Iris pigment epithelial cell (primary cell): ENCODE measurements at places on chromosomes 3 and 15.
A peak's percentile ranks its signal among the peaks of the same experiment; 100 is the strongest.

GRCh38 chr3:144866476-144866875 is 894.9 kb downstream of the DIPK2A start:
- DNase-seq, result no peak

- peak; percentile 21 for DNase-seq
Measured at GRCh38 chr15:34358367-34358766, 8.6 kb downstream of the LPCAT4 start.

DNA sequence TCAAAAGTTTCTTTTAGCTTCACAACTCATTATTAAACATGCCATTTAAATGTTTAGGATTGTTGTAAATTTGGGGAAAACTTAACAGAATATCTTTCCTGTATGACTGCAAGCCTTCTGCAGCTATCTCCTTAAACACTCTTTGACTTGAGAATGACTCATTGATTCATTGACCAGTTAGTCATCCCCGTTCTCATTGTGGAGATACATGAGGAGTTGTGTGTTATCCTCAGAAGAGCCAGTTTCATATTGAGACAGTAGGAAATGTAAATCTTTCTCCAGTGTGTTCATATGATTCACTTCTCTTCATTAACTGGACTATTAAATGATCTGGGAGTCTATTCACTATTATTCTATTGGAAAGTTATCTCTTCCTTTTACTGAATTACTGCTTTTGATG is 83.0 kb downstream of the CRYGS start:
- DNase-seq, result peak; percentile 80

DNA sequence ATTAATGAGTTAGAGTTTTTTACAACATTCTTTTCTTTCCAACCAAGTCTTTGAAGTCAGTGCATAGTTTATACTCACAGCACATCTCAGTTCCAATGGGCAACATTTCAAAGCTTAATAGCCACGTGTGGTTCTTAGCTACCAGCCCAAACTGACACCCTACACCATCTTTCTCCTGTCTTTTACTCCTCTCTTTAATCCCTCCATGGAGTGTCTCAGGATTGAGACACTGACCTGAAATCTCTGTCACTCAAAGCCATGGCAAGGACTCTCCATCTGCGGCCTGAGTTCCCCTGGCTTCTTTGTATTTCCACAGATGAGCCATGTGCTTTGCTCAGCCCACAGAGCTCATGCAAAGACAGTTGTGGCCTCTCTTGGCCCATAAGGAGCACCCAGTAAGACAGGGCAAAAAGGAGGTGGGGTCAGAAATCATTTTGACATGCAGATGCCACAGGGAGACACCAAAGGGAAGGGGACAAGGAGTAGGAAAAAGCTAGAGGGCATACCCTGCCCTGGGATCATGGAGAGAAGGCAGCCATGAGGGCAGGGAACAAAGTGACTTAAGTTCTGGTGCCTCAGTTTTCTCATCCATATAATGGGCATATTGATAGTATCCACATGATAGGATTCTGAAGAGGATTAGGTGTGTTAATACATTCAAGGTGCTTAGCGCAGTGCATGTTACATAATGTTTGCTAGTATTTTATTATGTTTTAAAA is 493.6 kb upstream of the PROK2 start:
- no peak for DNase-seq

DNA sequence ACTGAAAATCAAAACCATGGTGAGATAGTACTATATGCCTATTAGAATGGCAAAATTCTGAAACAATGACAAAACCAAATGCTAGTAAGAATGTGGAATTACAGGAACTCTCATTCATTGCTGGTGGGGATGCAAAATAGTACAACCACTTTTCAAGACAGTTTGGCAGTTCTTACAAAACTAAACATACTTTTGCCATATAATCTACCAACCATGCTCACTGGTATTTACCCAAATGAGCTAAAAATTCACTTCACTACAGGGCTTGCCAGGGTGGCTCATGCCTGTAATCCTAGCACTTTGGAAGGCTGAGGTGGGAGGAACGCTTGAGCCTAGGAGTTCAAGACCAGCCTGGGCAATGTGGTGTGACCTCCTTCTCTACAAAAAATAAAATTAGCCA is 40.0 kb downstream of the MYO9A start:
- DNase-seq, result peak; percentile 3

DNA sequence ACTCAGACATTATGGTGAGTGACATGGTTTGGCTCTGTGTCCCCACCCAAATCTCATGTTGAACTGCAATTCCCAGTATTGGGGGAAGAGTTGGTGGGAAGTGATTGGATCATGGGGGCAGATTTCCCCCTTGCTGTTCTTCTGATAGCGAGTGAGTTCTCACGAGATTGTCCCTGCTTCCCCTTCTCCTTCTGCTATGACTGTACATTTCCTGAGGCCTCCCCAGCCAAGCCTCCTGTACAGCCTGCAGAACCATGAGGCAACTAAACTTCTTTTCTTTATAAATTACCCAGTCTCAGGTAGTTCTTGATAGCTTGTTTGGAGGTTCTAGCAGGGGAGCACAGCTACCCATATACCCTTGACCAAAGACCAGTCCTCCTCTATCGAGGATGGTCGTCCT is 45.9 kb downstream of the ADAM10 start:
- DNase-seq, result no peak

- DNase-seq, result peak; percentile 41
Measured at GRCh38 chr15:89647191-89647851, 7.9 kb downstream of the KIF7 start.

DNA sequence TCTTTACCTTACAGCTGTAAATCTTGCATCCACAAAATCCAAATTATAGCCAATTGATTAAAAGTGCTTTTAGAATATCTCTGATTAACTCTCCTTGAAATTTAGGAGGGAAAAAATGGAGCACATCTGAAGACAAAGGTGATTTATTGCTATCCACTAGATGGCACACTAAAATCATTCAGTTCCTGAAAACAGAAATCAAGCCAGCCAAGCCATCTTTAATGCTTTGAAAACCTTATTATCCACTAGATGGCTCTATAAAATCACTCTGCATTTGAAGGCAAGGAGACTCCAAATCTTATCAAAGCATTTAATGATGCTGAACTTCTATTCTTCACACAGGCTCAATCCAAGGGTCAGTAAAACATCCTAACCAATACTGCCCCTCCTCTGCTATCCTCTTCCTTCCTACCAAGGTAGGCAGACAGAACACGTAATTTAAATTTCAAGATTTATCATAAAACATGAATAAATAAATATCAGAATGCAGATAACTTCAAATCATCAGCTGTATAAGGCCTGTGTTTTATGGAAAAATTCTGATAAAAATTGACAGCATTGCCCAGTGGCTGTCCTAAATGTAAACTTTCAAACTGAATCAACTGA is 48.4 kb downstream of the GOLIM4 start:
- DNase-seq, result peak; percentile 81

DNA sequence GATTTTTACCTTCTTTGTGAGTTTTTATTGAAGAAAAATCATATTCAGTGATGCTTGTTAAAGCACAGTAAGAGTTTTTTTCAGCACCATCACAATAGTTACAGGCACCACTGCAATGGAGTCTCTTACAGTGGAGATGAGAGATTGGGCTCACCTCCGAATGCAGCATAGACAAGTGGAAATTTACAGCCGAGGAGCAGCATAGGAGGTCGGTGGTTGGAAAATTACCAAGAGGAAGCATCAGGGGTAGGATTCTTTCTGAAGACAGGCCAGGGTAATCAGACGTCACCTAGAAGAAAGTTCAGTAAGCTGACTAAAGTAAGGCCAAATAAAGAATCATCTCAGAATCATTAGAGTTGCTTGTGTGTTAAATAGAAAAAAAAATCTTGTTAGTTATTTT is 491.6 kb downstream of the RBMS3 start:
- no peak for DNase-seq

- no peak for DNase-seq
Measured at GRCh38 chr3:53604232-53604631, 109.8 kb downstream of the CACNA1D start.

DNA sequence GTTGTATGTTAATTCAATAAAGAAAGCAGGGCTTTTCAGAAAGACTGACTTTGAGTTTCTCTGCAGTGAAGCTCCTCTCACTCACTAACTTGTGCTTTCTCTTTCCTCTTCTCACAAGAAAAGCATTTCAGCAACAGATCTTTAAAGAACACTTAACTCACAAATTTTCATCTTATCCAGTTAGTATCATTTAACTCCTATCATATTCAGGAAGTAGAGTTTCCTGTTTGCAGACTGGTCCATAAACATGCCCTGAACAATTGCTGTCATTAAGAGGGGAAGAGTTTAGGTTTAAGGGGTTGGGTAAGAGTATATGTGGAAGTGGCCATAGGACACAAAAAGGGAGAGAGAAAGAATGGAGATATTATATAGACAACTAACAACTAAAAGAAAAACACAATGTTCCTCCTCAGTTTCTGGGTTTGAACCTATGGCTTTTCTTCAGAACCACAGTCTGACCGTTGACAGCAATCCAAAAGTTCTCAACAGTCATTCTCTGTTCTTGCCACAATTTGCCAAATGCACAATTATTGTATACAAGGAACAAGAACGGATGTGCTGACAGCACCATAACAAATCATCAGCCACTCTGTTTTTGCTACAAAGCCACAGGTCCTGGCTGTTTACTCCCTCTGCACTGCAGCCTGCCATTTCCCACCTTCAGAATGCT is 63.9 kb downstream of the CHAC1 start:
- peak; percentile 31 for DNase-seq

- DNase-seq, result peak; percentile 98
Measured at GRCh38 chr3:124878561-124879336, 8.4 kb downstream of the ITGB5 start.

GRCh38 chr15:69080295-69081248 is 66.1 kb downstream of the NOX5 start:
- DNase-seq, result peak; percentile 57

DNA sequence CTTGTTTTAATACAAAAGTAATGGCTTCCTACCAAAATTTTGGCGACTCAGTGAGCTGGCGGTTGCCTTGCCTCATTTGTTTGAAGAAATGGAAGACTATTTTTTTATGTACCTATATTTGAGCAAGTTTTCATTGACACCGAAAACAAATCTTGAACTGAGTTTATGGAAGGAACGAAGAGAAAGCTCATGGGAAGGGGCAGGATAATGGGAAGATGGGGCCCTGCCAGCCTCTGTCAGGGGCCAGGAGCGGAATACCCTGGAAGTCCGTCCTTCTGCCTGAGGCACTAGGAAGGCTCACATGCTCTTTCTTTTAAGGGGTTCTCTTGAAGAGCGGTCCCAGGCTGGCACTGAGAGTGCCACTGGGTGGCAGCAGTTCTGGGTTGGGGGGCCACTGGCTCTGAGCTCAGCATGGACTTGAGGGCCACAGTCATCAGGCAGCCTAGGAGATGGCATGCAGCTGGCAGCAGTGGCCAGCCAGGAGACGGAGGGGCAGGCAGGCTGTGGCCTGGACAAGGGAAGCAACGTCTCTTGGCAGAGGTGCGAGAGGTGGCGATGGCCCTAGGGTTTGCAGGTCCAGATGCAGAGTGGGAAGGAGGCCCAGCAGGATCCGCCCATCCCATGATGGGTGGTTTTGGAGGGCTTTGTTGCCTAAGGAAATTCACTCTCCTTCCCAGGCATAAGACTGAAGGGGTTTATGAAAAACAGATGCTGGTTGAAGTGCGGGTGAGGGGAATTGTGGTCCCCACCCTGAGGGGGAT is 41.6 kb downstream of the ISG20 start:
- no peak for DNase-seq

- DNase-seq, result peak; percentile 63
Measured at GRCh38 chr3:113287803-113288648, 76.7 kb downstream of the BOC start.

- DNase-seq, result no peak
Measured at GRCh38 chr3:88628901-88629300, 478.5 kb upstream of the EPHA3 start.

GRCh38 chr3:183114384-183115178 is 15.3 kb upstream of the MCCC1 start:
- no peak for DNase-seq

DNA sequence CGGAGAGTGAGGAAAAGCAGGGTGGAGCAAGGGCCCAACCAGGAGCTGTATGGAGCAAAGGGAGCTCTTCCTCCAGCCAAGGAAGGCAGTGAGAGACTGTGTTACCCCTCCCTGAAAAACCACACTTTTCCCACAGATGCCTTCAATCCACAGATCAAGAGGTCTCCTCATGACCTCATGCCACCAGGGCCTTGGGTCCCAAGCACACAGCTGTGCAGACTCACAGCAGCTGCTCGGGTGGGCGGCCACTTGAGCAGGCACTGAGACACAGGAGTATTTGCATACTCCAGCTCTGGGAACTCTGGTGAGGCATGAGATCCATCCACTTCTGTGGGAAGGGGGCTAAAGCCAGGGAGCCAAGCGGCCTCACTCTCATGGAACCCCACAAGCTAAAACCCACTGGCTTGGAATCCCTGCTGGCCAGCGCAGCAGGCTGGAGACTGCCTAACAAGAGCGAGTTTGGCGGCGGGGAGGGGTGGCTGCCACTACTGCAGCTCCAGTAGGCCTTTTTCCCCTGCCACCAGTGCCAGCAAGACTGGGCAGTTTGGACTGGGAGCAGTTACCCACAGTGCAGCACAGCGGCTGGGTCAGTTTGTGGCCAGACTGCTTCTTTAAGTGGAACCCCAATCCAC is 880.6 kb upstream of the ARPP21 start:
- DNase-seq, result no peak

DNA sequence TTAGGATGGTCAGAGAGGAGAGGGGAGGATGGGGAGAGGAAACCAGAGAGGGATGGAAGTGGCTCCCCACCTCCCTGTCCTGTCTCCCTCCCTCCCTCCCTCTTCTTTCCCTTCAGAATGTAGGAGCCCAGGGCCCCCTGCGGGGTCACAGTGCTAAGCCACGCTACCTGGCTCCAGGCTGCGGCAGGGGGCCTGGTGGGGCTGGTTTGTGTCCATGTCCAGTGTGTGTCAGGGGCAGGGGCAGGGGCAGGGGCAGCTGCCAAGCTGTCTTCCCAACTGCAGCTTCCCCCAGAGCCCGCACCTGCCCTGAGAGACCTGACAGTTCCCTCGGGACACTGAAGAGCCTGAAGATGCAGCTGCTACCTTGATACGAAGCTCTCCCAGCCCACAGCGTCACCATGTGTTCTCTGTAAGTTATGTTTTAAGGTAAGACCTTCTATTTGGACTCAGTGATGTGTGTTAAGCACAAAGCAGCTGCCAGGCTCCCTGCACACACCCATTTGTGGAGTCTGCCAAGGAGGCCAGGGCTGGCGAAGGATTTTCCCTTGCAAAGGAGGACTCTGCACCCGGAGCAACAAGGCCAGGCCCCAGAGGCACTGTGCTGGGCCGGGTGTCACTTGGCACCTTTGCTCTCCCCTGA is 121.8 kb upstream of the SMAD3 start:
- no peak for DNase-seq

DNA sequence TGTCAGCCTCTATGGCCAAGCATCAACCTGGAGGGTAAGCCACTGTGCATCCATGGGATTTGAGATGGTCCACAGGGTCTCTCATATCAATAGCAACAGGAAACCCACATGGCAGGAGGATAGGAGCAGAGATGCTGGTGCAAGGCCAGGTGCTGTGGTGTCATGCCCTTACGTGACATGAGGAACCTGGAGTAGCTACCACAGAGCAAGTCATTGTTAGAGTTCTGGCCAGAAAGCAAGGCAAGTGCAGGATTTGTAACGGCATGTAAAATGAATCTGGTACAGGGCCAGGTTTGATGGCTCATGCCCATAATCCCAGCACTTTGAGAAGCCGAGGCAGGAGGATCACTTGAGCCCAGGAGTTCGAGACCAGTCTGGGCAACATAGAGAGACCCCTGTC is 14.8 kb upstream of the ZNF774 start:
- no peak for DNase-seq
